ENCODE measurements at places on chromosomes 3 and 15.

DNA sequence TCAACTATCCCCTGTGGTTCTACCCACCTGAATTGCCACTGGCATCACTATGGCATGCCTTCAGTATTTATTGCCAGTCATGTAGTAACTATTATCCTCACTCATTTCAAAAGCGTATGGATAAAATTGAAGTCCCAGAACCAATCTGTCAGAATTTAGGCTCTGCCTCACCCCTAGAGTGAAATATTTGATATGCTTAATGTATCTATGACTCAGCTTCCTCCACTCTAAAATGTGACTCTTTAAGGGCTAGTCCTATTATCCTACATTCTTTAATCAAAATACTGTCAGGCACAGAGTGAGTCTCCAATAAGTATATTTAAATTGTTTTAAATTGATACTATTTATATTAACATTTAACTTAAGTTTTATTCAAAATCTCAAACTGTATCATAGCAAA is 27.6 kb downstream of the ARPP21 start:
- DNase-seq = no peak

DNA sequence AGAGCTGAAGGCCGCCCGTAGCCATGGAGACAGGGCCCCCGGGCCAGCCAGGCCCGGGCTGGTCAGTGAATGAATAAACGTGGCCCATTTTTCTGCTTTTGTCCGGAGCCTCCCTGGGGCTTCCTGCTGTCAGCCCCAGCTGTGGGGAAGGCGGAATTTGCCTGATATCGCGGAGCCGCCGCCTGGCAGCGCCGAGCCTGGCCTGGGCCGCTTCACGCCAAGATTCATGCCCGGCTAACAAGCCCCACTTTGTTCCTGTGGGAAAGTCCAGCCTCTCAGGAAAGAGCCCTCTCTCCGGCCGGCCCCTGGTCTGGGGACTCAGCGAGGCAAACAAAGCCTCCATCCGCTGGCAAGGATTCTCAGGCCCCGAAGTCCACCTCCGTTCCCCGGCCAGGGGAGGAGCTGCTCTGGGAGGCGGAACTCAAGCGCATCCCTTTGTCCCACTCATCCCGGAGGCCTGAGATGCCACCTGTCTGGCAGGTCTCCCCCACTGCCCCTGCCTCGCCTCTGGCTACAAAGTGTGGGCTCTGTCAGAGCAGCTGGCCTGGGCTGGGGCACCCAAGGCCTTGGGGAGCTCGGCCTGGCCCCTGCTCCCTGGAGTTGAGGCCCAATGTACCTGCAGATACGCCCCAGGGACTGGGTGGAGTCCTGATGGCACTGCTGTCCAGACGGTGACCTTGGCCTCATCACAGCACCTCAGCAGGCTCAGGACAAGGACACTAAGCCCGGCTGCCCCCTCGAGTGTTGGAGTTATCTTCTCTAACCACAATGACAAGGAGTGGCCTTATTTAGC is 51.6 kb upstream of the SLC6A11 start:
- DNase-seq = no peak

DNA sequence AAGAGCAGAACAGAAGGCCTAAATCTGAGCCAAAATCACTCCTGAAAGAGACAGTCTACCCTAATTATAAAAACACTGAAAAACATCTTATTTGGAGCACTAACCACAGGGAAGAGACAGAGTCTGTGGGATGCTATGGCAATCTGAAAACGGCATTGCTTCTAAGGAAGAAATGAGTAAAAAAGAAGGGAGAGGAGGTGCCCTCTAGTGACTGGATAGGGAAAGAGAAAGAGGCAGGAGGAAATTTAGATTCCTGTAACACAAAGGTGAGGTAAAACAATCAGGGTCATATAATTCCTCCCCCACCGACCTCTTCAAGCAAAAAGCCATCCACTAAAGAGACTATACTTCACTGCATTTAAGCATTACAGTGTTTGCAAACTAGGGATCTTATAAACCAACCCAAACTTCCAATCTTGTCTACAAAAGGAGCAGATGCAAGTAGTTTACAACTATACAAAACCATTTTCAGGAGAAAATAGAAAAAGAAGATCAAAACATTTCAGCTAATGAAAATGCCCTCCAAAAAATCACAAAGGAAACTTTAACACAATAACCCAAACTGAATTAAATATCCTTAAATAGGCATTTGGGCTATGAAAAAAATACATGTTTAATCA is 32.6 kb downstream of the HACD2 start:
- no peak for DNase-seq

- peak; percentile 81 for DNase-seq
These were observed 49.2 kb downstream of the LDHAL6B start for GRCh38 chr15:59255680-59256336.

GRCh38 chr3:60383345-60383744 is 867.9 kb downstream of the FHIT start:
- no peak for DNase-seq

DNA sequence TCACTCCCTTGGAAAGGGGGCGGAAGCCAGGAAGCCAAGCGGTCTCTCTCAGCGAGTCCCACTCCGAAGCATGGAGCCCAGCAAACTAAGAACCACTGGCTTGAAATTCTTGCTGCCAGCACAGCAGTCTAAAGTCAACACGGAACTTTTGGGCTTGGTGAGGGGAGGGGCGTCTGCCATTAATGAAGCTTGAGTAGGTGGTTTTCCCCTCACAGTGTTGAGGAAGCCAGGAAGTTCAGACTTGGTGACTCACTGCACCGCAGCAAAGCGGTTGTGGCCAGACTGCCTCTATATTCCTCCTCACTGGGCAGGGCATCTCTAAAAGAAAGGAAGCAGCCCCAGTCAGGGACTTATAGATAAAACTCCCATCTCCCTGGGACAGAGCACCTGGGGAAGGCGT is 665.4 kb upstream of the CBLB start:
- DNase-seq = peak; percentile 95

DNA sequence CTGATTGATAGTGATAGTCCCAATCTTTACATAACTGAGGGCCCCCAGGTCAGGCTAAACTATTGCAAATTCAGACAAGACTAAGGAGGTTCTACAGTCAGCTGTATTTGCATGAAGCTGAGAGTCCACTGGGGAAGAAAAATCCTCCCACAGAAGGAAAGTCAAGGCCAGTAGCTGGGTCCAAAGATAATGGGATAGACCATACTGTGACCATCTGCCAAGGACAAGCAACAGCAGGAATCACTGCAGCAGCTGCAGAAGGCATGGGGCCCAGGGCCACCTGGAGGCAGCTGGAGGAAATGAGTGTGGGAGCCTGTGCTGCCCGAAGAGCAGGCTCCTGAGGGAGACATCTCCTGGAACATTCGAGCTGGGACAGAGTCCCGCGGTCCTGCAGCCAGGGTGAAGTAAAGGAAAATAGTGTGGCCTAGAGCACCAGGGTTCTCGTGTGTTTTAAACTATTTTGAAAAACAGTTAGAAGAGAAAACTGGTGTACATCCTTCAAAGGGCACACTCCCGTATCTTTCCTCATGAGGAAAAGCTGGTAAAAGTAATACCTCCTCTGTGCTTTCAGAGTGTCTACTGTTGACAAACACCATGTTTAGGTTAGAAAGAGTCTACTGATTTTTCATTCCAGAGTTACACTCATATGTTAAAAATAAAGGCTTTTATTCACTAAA is 13.2 kb upstream of the TMEM212 start:
- peak; percentile 64 for DNase-seq

- no peak for DNase-seq
These were observed 38.5 kb downstream of the SCN11A start for GRCh38 chr3:39013289-39013688.

Data from astrocyte (in vitro differentiated cells and primary cell).